ENCODE measurements at places on chromosomes 2 and 18.
A peak's percentile ranks its signal among the peaks of the same experiment; 100 is the strongest.

DNA sequence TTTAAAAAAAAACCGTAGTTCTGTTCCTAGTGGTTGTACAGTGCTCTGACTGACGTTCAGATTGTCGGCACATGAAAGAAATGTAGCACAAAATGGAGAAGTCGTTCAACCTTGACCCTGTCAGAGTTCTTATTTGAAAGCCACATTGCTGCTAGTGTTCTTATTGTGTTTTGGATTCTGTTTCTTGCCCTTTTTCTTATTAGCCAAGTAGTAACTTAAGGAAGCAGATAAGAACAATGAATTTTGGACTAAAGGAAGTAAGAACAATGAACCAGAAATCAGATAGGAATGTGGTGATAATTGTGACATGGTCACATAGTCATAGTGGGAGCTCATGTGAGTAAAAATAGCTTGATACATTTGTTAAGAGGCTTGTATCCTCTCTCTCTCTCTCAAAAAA is 45.9 kb downstream of the RPIA start:
- no peak for DNase-seq

GRCh38 chr2:152335726-152336118 is 748 bp downstream of the FMNL2 start:
- peak; percentile 69 for DNase-seq

GRCh38 chr2:8644605-8645175 is 37.2 kb upstream of the ID2 start:
- no peak for DNase-seq

GRCh38 chr18:3012136-3013023 is 564 bp downstream of the LPIN2 start:
- DNase-seq: peak; percentile 79

DNA sequence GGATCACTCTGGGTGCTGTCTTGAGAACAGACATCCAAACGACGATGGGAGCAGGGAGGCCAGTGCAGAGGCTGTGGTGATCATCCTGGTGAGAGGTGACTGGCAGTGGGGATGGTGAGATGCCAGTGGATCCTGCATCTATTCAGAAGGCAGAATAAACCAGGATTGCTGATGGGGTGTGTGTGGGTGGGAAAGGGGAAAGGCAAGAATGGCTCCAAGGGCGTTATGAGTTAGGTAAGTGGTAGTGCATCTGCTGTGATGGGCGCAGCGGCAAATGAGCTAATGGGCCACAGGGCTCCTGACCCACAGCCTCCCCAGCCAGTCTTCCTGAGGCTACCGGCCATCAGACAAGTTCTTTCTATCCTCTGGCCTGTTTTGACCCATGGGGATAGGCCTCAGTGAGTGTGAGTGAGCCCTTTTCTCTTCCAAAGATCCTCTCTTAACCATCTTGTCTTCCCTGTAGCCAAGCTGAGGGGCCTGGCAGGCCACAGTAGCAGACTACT is 29.6 kb downstream of the SERTAD2 start:
- DNase-seq: no peak

DNA sequence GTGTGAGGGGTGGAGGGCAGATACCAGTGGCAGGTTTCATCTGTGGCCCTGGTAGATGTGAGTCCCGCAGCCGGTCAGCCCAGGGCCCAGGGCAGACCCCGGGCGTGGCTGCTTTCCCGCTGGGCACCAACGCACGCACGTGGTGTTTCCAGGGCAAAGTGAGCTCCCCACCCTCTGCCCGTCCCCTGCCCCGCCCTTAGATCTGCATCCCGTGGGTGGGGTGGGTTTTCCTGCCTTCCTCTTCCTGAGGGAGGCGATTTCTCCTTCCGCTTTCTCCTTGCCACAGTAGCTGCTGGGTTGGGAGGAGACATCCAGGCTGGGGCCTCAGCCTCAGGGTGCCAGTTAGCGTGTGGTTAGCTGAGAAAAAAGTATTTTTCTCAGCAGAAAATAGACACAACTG is 49.6 kb downstream of the ODC1 start:
- DNase-seq: no peak

GRCh38 chr18:1370552-1370951 is 465.9 kb downstream of the ADCYAP1 start:
- no peak for DNase-seq

DNA sequence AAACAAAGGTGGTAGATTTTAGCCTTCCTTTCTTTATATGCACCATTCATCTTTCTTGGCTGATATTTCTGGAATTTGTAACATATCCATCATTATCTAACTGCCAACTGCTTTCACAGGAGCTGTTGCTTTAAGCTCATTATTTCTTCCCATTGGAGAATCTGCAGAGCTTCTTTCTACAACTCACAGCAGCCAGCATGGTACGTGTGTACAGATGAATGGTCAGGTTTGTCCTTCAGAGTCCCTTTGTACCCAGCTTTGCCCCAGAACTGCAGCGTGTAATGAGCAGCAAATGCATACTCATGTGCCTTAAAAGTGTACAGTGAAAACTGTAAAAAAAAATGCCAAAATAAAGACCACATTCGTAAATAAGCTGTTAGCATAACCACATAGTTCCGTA is 260.9 kb downstream of the FIGN start:
- DNase-seq: no peak

DNA sequence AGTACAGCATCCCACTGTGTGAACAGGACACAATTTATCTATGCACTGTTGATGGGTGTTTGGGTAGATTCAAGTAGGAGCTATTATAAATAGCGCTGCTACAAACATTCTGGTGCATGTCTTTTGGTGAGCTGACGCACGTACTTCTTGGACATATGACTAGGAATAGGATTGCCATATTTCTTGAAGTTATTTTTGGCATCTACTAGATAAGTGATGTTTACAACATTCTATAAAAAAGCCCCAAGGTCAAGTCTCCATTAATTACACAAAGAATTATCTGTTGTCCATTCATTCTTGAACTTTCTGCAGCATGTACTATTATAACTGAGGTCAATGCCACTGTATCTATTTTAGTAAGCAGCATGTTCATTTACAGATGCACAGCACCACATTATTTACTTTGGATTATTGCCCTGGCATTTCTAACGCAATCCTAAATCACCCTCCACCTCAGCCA is 225.5 kb upstream of the TMEM200C start:
- DNase-seq: no peak

- DNase-seq: no peak
Measured at GRCh38 chr18:44789710-44790109, 109.0 kb downstream of the SETBP1 start.

- DNase-seq: no peak
Measured at GRCh38 chr2:235573331-235574221, 79.7 kb downstream of the AGAP1 start.

- no peak for DNase-seq
Measured at GRCh38 chr2:205627085-205627484, 55.2 kb upstream of the NRP2 start.

DNA sequence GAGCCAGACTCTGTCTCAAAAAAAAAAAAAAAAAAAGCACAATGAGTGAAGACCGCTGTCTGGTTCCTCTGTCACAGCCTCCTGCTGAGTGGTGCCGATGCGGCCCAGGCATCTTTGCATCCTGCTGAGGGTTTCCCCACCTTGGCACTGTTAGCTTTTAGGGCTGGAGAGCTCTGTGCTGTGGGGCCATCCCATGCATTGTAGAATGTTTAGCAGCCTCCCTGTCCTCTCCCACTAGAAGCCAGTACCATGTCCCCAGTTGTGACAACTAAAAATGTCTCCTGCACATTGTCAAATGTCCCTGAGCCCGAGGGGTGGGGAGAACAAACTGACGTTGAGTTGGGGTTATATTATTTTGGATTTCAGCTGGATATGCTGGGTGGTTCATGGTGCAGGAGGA is 7.9 kb upstream of the COLEC11 start:
- DNase-seq: no peak

- DNase-seq: no peak
Measured at GRCh38 chr2:197011021-197011417, 84.5 kb upstream of the PGAP1 start.

- no peak for DNase-seq
Measured at GRCh38 chr2:152497481-152498052, 162.6 kb downstream of the FMNL2 start.

DNA sequence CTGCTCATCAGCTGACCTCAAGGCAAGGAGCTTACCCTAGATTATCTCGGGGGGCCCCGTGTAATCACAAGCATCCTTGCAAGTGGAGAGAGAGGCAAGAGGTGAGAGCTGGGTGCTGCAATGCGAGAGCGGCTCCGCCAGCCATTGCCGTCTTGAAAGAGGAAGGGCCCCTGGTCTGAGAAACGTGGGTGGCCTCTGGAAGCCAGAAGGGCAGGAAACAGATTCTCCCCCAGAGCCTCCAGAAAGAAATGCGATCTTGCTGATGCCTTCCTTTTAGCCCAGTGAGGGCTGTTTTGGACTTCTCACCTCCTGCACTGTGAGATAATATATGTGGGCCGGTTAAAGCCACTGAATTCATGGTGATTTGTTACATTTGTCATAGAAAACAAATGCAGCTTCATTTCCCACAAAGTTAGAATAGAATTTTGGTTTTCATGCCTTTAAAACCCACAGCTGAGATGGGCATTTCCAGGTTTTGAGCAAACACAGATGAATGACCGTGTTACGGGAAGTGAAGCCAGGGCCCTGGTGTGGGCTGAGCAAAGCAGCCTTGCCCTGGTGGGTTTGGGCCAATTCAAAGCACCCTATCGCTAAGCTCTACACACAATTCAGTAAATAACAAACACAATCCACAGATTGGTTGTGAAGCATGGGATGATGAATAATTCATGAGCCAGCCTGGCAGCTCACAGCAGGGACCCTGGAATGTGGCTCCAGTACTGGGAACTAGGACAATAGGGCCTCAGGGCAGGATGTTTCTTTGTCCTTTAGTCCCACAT is 319.9 kb upstream of the HS6ST1 start:
- DNase-seq: no peak

GRCh38 chr2:98825404-98825803 is 94.5 kb upstream of the MGAT4A start:
- DNase-seq: no peak

DNA sequence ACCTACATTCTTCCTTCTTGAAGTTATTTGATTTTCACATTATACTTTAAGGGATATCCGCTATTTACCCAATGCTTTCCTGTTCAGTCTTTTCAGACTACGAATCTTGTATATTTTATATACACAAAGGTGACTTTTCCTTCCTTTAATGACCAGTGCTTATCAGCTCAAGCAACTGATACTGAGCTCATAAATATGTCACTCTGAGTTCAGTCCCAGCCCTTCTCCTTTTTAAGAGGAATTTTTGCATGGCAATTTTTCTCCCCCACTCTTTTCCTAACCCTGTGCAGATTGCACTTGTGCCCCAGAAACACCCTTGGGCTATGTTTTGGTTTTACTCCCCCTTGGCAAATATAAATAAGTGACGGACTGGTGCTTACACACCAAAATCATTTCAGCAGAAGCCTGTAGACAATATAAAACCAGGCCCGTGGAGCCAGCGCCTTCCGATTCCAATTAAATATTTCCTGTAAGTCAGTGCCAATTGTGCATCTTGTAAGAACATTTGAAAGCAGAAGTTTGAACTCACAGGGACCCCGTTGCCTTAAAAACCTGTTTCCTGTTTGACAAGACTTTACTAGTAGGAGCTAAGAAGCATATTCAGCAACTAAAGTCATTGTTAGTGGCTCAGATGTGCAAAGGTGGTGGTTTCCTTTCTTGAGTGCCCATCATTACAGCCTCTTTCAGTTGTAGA is 66.3 kb upstream of the GATA6 start:
- DNase-seq: no peak

- DNase-seq: no peak
Measured at GRCh38 chr2:242004223-242004901, 134.8 kb downstream of the RTP5 start.

GRCh38 chr2:109386004-109386695 is 227.6 kb downstream of the SEPTIN10 start:
- DNase-seq: peak; percentile 23

DNA sequence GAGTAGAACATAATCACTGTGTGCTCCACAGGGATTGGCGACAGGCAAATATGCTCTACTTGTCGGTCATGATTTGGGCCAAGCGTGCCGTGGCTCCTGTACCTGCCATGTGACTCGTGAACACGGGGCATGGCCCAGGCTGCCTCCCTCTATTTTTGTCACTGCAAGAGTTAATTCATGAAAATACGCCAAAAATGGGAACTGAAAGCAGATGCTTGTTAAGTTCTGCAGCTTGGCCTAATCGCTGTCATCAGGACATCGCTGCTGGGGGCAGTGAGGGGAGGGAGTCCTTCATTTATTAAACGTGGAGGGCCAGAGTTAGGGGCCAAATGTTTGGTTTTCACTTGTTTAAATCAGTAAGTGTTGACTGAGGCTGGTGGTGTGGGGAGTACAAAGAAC is 177.8 kb downstream of the BCL2 start:
- no peak for DNase-seq

- no peak for DNase-seq
Measured at GRCh38 chr2:236805800-236806531, 236.3 kb downstream of the ACKR3 start.

- DNase-seq: no peak
Measured at GRCh38 chr18:48567388-48567787, 28.6 kb downstream of the CTIF start.

GRCh38 chr2:233007270-233007669 is 5.8 kb downstream of the NGEF start:
- peak; percentile 3 for DNase-seq

DNA sequence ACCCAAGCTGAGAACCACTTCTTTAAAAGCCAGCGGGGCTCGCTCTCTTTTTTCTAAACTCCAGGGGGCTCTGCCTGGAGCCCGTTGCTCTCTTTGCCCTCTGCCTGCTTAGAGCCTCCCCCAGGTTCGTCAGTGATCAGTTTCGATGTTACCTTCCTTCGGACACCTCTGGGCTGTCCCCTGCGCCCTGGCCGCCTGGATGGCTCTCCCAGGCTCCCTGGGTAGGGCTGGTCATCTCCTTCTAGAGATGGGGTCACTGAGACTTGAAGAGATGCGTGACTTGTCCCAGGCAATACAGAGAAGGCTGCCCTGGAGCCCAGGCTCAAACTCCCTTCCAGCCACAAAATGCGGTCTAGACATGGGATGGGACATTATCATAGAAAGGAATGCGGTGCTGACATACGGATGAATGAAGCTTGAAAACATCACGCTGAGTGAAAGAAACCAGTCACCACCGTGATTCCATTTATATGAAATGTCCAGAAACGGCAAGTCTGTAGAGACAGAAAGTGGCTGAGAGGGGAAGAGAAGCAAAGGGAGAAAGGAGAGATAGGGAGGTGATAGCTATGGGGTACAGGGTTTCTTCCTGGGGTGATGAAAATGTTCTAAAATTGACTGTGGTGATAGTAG is 14.6 kb downstream of the KCNF1 start:
- no peak for DNase-seq

DNA sequence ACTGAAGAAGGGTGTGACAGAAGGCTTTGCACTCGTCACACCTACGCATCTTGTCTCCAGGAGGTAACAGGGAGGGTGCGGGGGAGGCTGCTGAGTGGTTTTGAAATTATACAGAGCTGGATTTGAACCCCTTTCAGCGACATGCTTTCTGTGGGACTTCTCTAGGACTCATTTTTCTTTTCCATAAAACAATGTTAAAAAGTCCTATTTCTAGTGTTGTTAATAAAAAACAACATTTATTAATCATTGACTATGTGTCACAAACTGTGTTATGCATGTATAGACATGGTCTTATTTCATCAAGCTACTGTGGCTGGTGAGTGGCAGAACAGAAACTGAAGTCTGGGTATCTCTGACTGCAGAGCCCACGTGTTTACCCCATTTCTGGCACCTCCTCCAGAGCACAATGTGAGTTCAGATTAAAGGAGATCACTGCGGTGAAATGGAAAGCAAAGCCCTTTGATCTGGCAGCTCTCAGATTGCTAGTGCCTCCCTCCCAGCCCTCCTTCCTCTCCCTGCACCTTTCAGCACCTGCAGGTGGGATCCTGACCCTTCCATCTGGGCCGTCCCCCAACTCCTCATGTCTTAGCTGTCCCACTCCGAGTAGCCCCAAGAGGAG is 315.5 kb upstream of the MYT1L start:
- DNase-seq: no peak

GRCh38 chr18:48460929-48461583 is 51.9 kb upstream of the ZBTB7C start:
- no peak for DNase-seq

All from left hindlimb (tissue), 1 donor.